ENCODE measurements at places on chromosomes 2 and 18.

GRCh38 chr2:200787351-200788120 lies 24.2 kb upstream of the BZW1 start:
- DNase-seq = peak; percentile 91

- no peak for DNase-seq
These were observed 25.1 kb downstream of the MARCHF7 start for GRCh38 chr2:159737292-159737916.

- no peak for DNase-seq
These were observed 11.1 kb downstream of the SLC30A3 start for GRCh38 chr2:27251766-27252165.

DNA sequence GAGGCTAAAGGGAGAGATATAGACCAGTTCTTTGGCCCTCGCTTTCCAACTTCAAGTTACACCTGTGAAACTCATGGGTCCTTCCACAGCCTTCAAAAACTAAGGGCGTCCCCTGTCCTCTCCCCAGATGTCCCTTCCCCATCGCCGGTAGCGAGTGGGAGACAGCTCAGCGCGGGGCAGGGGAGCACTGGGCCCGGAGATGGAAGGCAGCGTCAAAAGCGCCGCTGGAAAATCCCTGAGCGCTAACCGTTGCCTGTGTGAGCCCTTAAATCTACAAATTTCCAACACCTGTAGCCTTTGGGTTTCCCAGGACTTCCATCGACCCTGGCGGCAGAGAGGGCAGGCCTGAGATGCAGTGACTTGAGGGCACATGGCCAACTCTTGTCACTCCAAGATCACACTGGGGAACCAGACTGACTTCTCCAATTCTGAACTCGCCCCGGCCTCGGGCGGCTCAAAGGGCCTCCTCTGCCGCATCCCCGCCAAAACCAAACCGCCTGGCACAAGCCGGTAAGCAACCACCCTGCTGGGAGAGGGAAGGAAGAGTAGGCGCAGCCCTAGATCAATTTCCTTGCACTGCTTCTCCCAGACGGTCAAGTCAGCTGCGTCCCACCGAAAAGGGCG lies 879 bp upstream of the EPAS1 start:
- no peak for DNase-seq

DNA sequence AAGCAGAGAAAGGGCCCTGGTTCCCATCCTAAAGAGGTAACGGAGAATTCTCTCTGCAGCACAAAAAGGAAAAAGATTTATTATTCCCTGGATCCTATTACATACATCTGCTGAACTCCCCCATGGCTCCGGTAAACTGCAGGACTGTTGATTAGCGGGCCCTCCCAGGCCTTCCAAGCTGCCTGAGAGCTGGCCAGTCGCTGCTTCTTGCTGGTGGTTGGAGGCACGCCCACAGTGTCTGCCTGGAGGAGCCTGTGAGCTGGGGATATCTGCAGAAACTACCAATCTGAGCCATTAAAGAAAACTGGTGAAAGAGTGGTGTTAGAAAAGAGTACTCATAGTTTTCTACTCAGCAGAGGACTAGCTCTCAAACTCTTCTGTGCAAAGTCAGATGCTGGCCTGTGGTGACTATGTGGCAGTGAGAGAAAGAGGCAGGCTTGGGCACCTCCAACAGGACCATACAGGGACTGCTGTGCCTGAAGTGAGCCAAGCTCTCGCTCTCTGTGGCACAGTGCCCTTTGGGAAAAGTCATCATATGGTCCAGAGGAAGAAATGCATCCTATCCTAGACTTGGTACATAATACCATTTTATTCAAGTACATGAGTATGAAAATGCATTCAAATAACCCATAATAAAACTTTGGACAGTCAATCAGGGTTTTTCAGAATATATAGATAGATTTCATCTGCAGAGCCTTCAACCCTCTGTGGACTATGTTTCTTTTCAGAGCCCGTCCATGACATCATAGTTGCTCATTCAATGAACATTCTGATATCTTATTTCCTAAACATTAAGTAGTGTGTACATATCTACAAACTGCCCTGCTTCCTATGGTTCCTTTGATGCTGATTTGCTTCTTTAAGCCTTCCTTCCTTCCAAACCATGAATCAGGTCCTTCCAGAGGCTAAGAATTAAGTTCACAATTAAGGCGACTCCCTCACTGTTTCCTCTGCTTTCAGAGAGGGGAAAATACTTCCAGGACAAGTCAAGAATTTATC lies 242.0 kb upstream of the LYPD1 start:
- DNase-seq = no peak

GRCh38 chr2:37713258-37713700 lies 41.8 kb upstream of the CDC42EP3 start:
- DNase-seq = peak; percentile 90

GRCh38 chr18:10797896-10798295 lies 272.1 kb downstream of the NAPG start:
- DNase-seq = no peak

DNA sequence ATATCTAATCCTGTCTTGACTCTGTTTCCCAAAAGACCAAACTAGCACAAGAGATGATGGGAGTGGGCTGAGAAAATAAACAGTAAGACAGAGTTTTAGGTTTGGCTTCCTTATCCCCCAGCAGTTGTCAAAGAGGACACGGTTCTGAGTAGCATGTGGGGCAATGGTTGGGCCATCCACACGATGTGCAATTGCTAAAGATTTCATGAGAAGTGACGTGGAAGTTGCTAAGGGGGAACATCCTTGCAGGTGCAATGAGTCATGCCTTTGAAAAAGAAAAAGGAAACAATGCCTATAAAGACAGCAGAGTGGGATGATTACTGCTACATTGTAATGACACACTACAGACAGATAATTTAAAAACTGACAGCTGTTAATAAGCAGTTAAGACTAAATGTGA lies 1395.8 kb downstream of the LRP1B start:
- DNase-seq = peak; percentile 6

DNA sequence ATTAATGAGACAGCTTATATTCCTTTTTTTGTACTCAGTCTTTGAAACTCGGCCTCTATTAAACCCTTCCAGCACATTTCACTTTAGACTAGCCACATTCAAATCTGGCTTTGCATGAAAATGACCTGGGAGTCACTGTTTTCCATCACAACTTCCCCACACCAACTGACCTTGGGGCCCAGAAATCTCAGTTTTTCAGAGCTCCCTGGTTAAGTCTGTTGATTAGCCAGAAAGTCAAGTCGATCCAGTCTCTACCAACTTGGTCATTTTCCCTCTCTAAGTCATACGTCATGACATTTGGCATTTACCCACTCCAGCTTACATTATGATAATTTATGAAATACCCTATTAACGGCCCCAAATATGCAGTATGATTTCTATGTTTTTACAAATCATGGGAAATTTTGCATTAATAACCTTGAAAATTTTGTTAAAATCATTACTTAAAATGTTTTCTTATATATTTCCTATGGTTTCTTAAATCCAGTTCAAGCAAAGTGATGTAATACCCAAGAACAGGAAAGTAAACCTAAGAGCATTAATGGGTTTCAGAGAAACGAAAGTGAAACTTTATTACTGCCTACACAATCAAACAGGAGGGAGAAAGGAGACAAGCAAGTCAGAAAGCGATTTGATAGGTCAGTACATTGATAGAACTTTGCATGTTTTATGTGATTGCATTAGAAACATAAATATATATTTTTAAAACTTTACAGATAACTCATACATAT lies 77.1 kb downstream of the SPATS2L start:
- DNase-seq = peak; percentile 70

DNA sequence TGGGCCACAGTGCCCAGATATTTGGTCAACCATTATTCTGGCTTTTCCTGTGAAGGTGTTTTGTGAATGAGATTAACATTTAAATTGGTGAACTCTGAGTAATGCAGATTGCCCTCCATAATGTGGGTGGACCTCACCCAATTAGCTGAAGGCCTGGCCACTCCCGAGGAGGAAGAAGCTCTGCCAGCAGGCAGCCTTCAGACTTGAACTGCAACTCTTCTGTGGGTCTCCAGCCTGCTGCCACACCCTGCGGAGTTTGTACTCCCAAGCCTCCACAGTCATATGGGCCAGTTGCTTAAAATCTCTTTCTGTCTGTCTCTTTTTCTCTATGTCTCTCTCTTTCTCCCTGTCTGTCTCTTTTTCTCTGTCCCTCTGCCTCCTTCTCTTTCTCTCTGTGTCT lies 262.7 kb downstream of the MYCN start:
- no peak for DNase-seq

- no peak for DNase-seq
These were observed 241.2 kb downstream of the FAM210A start for GRCh38 chr18:13485182-13485581.

DNA sequence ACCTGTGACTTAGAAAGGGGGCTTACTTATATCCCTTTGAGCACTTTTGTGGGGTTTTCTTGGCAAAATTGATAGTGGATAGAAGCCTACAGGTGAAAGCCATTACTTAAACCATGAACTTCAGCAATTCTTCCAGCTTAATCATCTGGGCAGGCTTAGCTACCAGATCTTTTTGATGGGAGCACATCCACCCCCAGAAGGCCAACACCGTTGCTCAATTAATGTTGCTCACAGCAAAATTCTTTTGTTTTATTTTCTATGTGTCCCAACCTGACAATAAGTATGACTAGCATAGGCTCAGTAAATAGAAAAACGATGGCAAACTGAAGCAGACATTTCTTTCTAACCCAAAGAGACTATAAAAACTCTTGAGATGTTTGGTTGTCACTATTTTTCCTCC lies 269.4 kb upstream of the TCF4 start:
- DNase-seq = no peak

GRCh38 chr18:21664069-21664468 lies 40.5 kb downstream of the ABHD3 start:
- no peak for DNase-seq

DNA sequence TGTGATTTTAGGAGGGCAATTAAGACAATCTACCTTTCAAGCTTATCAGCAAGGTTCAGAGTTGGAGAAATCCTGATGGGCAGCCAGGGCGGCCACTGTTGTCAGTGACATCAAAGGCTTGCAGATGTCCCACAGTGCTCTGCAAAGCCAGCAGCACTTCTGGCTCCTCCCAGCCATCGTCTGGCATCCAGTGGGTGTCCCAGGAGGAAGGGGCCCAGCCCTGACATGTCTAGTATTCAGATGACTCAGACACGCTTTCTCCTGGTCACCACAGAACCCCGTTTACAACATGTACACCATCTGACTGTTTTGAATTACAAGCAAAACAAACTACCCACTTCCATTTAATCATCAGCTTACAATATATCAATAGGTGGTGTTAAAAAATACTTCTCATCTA lies 61.4 kb downstream of the CYRIA start:
- no peak for DNase-seq

DNA sequence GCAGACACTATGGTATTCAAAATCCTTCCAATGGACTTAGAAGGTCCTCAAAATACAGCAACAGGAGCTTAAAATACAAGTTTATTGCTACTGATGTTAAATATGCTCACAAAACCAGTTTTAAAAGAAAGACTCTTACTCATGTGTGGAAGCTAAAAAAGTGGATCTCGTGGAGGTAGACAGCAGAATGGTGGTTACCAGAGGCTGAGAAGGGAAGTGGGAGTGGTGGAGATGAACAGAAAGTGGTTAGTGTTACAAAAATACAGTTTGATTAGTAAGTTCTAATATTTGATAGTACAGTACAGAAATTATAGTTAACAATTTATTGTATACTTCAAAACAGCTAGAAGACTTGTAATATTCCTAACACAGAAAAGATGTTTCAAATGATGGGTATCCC lies 12.1 kb downstream of the ADAM17 start:
- no peak for DNase-seq

- DNase-seq = no peak
These were observed 155.7 kb downstream of the ALK start for GRCh38 chr2:29765721-29766120.

DNA sequence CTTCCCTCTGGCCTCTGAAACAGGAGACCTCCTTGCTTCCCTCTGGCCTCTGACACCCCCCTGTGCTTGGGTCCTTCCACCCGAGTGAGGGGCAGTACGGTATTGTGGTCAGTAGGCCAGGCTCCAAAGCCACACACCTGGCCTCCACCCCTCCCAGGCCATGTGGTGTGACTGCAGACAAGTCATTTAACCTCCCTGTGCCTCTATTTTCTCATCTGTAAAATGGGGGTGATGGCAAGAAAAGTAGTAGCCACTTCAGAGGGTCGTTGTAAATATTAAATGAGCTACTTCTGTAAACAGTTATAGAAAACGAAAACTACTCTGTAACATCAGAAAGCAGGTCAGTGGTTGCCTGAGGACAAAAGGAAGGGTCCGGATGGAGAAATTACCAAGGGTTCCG lies 74.2 kb downstream of the SMAD7 start:
- DNase-seq = no peak

- DNase-seq = peak; percentile 66
These were observed 39.5 kb upstream of the CYP1B1 start for GRCh38 chr2:38115216-38116032.

DNA sequence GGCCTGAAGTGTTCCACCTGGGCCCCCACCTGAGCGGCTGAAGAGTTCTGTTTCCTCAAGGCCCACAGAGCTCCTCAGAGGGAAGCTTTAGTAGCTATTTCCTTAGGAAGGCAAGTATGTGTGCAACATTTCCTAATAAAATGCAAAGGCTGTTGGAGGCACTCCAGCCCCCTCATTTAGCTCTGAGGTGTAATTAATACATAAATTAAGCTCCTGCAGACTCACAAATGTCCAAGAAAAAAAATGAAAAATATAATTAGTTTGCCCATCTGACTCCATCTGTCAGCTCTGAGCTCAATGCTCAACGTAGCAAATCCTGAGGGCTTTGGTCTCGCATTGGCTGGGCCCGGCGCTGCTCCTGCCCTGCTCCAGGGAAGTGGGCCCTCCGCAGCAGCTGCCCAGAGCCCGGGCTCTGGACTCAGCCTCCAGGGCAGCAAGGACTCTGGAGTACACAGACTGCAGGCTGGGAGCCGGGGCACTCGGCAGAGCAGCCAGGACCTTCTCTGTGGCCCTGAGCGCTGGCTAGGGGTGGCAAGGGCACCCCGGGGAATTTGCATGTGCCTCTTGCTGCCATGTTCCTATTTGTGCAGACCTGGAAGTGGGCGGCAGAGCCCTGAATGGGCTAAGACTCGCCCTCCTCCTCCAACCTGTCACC lies 23.4 kb upstream of the C1QL2 start:
- no peak for DNase-seq

DNA sequence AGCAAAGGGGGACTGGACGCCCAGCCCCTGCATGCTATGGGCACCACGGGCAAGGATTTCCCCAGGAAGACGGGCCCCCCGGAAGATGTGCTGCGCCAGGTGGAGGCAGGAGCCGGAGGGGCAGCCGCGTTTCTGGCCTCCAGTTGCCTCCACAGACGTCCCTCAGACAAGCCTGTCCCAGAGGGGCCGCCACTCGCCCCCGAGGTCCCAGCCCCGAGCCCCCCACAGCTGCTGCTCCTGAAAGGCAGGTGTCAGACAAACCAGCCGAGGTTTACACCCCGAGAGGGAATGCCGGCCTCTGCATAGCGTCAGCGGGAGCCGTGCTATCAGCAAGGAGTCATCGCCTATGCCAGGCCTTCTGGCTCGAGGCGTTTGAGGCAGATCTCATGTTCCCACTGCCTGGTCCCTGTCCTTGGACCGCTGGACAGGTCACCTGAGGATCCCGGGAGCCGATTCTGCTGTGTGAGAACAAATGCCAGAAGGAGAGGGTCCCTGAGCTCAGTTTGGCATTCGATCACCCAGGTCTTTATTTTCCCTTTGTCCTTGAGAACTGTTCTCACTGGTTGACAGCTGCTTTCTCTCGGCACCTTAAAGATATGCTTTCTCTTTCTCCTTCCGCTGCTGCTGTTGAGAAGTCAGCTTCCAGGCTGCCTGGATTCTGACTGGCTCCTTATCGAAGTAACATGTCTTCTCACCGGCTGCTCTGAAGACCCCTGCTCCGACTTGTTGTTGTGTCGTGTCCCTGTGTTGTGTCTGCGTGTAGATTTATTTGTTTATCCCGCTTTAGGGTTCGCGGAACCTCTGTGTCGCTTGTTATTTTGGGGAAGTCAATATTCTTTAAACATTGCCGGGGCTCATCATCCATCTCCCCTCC lies 20.6 kb downstream of the CROCC2 start:
- DNase-seq = no peak

- peak; percentile 25 for DNase-seq
These were observed 160.7 kb downstream of the DTNB start for GRCh38 chr2:25512707-25513106.
